CD14-positive monocyte (primary cell): ENCODE measurements at places on chromosomes 7 and 10.

GRCh38 chr10:103856797-103857170 is 1.4 kb upstream of the SH3PXD2A start:
- DNase-seq: no peak

DNA sequence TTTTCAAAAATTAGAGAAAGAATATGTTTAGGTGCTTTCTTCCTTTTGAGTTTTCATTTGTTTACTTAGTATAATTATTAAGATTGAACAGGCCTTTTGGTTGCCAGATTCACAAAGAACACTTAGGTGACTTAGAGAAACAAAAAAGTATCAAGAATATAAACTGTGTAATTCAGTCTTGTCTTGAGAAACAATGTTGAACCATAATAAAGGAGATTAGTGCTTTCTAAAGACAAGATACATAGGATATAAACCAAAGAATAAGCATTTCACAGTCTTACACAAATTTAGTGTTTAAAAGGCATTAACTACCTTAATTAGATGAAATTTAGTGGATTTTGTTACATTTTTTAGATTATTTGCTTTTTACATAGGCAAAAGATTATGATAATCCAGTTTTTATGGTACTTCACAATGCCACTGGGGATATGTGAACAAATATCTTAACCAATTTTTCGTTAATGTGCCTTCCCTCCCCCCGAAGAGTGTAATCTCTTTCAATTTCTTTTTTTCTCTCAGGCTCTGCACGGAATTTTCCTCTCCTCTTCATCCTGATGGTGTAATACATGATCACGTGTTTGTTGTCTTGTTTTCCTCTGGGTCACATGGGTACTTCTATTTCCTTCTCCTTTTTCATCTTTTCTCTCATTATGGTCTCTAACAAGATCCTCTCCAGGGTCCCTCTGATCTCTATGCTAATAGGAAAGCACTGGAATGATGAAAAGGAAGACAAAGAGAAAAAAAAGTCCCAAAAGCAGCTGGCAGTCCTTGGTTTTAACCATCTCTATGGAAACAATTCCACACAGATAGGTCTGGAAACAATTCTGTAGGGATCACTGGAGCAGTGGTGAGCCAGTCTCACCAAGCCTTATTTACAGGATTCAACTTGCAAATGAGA is 3.7 kb upstream of the HNRNPH3 start:
- DNase-seq: peak; percentile 61

- no peak for DNase-seq
These were observed 614 bp upstream of the ADAMTS14 start for GRCh38 chr10:70671619-70672164.

- no peak for DNase-seq
These were observed 100.4 kb downstream of the ZNF467 start for GRCh38 chr7:149673006-149673405.

- DNase-seq: no peak
These were observed 2.8 kb upstream of the CLDN15 start for GRCh38 chr7:101240226-101241014.

DNA sequence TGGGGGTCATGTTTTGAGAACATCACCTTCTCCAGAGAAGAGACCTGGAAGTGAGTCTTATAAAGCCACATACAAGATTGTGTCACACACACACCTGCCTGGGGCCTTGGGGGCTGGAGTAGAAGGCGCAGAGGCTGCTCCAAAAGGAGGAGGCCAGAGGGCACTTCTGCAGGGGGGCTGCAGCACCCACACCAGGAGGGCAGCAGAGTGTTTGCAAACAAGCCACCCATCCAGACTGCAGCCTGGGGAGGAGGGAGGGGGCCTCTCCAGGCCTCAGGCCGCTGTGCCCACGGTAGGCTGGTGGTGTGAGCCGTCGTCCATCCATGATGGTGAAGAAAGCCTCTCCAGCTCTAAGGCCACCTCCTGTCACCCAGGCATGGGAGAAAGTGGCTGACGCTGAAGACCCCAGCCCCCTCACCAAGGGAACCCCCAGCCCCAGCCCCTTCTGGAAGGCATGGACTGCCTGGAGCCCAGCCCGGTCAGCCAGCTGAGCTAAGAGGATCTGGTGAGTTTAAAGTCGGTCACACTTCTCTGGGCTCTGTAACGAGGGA is 77.5 kb downstream of the FOXL3 start:
- no peak for DNase-seq

- no peak for DNase-seq
These were observed 63.3 kb upstream of the NANOS1 start for GRCh38 chr10:118966076-118966849.

DNA sequence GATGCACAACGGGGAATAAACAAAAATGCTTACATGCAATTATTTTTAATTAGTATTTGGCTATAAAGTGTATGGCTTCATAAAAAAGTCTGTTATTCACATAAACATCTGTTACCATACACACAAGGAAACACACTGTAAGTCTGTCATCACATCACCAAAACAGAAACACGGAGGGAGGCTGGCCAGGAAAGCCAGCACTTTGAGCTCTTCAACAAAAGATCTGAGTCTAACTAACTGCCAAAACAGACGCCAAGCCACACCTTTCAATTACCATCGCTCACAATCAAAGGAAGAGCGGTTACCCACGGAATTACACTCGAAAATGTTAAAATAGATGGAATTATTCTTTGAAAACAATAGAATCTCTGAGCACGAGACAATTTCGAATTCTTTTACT is 49.2 kb upstream of the MGMT start:
- DNase-seq: no peak

DNA sequence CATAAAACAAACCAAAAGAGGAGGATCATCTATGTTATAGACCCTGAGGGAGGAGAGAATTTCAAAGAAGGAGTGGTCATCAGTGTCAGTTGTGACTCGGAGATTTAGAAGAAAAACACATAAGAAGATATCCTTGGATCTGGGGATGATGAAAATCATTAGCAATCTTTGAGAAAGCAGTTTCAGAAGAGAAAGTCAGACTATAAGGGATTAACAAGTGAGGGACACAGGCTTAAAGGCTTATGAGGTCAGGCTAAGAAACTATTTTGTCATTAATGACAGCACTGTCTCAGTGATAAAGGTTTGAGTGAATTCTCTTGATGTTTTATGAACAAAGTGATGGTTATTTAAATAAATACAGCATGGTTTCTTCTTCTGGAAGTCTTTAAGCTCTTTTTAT is 6.1 kb upstream of the GPR85 start:
- no peak for DNase-seq

- no peak for DNase-seq
These were observed 700 bp downstream of the GSAP start for GRCh38 chr7:77415476-77415822.

GRCh38 chr7:84524714-84525694 is 330.4 kb upstream of the SEMA3A start:
- no peak for DNase-seq

- peak; percentile 60 for DNase-seq
These were observed 94.0 kb downstream of the ELMO1 start for GRCh38 chr7:37354656-37355131.

DNA sequence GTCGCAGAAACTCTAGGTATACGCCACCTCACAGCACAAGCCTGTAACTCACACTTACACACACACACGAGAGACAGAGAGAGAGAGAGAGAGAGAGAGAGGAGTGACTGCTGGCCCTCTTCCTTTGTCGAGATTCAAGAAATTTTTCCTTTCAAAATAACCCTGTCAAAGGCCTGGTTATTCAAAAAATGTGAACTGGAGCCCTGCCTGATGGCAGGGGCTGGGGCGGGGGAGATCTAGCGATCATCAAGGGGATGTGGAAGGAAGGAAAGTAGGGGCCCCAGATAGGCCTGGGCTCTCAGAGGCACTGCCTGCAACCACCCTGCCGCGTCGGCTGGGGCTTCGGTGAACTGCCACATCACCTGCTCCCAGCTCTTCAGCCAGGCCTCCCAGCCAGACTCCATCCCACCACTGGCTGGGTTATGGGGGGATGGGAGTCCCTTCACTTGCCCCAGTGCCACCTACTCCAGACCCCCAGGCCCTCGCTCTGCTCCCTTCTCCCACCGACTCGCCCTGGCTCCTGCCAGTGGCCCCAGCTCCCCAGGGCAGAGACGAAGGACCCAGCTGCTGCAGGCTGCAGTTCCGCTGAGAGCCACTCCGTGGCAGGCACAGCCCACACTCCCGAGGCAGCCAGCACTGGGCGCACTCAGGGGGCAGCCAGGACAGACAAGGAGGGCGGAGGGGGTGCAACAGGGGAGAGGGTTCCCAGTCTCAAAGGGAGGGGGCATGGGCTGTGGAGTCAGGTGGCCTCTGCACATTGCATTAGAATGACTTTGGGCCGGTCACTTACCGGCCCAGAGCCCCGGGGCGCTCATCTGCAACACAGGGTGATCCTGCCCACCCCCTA is 15.3 kb downstream of the KCNH2 start:
- DNase-seq: peak; percentile 16

DNA sequence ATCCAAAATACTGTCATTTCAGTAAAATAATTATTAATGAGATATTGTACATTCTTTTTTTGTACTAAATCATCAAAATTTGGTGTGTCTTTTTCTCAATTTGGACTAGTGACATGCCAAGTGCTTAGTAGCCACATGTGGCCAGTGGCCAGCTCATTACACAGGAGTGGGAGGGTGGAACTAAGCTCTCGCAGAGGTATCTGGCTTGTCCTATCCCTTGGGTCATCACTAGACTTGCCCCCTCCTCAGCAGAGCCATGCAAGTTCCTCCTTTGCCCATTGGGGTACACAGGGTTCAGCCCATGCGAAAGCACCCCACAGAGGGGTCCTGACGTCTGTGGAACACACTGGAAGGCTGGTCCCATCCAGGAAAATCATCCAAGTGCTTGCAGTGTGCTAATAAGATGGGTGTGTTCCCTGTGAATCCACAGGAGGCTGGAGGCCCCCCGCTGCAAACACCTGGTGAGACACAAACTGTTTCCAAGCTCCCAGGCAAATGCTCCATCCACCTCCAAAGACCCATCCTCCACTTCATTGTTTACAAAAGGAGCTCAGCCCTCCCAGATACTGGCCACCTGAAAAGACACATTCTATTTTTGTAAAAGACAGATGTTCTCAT is 1.3 kb downstream of the ARHGAP22 start:
- DNase-seq: no peak

- DNase-seq: no peak
These were observed 177.9 kb downstream of the TAX1BP1 start for GRCh38 chr7:27917774-27918314.

DNA sequence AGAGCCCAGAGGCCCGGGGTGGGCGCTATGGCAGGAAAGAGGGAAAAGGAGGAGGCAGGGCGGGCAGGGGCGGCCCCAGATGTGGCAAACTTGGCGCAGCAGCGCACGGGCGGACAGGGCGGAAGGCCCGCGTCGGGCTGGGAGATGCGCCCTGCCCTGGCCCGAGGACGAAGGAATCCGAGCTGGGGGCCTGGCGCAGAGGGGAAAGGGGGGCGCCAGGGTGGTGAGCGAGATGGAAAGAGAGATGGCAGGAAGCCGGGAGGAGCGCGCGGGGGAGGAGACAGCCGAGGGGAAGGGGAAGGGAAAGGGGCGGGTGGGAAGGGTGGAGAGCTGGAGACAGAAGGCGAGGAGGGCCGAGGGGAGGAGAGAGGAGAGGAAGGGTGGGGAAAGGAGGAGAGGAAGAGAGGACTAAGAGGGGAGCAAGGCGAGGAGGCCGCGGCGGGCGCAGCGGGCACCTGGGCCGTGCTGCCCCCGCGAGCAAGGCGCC is at the start of gene MARVELD1:
Gene MARVELD1 (plus strand): TSS at position 392 of the 487 bp plus-strand sequence. CDS start 147 bp downstream, outside the sequence.
- no peak for DNase-seq

DNA sequence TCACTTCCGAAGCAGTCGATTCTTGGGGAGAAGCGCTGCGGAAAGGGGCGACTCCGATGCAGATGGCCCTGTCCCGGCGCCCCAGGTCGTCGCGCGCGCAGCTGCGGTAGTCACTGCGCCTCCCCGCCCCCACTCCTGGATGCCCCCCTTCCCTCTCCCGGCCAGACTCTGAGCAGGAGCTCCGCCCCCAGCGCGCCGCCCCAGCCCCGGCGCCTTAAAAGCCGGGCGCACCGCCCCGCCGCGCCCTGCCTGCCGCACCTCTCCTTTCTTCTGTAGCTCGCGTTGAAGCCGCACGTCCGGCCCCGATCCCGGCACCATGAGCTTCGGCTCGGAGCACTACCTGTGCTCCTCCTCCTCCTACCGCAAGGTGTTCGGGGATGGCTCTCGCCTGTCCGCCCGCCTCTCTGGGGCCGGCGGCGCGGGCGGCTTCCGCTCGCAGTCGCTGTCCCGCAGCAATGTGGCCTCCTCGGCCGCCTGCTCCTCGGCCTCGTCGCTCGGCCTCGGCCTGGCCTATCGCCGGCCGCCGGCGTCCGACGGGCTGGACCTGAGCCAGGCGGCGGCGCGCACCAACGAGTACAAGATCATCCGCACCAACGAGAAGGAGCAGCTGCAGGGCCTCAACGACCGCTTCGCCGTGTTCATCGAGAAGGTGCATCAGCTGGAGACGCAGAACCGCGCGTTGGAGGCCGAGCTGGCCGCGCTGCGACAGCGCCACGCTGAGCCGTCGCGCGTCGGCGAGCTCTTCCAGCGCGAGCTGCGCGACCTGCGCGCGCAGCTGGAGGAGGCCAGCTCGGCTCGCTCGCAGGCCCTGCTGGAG is at the start of gene INA:
Gene INA (plus strand): TSS at position 243 of the 817 bp plus-strand sequence. CDS start 74 bp downstream, at position 317.
- DNase-seq: no peak

- DNase-seq: no peak
These were observed 37.2 kb downstream of the NKX6-2 start for GRCh38 chr10:132748545-132749370.

GRCh38 chr10:46544989-46545791 is 11.3 kb downstream of the GPRIN2 start:
- DNase-seq: no peak

DNA sequence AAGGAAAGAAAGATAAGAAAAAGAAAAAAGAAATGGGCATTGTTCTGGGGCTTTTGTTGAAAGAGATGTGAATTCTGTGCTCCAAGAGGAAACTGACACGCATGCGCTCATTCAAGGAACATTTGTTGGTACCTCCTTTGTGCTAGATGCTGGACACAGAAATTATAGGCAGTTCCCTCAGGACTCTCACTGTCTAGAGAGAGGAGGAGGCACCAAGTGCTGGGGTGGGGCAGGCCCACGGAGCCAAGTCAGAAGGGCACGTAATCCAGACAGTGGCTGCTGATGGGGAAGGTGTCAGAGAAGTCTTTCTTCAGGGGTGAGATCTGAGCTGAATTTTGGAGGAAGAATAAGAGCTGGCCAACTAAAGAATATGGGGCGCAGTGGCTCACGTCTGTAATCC is 2.9 kb upstream of the ZFYVE27 start:
- no peak for DNase-seq

- DNase-seq: no peak
These were observed 41.4 kb downstream of the TOMM7 start for GRCh38 chr7:22781230-22781711.
